ENCODE measurements at places on chromosomes 16 and 17. TPM values are rescaled to one million over a fixed set of nuclear protein-coding genes. Genes with fewer than 3 reads are reported as not detected.

The C16orf92 gene
- total RNA-seq, result not detected

The PRSS33 gene
- total RNA-seq, result not detected

The MEOX1 gene
- 0.50 TPM for total RNA-seq

The FOXF1 gene
- not detected for total RNA-seq

GRCh38 chr17:13541032-13541480 lies 60.7 kb downstream of the HS3ST3A1 start:
- H3K27me3 ChIP-seq, result peaks cover 2% of the 10 kb centered on the region
- no peak overlapping the region for H3K27ac ChIP-seq
- no peak overlapping the region for H3K4me3 ChIP-seq
- H3K4me1 ChIP-seq, result no peaks in the 10 kb centered on the region
- no peak for DNase-seq

GRCh38 chr17:21528031-21528695 lies 152.0 kb downstream of the KCNJ12 start:
- H3K36me3 ChIP-seq, result no peaks in the 10 kb centered on the region
- DNase-seq, result no peak
- peaks cover 1% of the 10 kb centered on the region for H3K27me3 ChIP-seq
- no peak overlapping the region for H3K4me3 ChIP-seq

GRCh38 chr17:15446036-15446435 lies 21.4 kb downstream of the CDRT4 start:
- H3K36me3 ChIP-seq, result no peaks in the 10 kb centered on the region
- H3K27ac ChIP-seq, result no peak overlapping the region
- H3K27me3 ChIP-seq, result no peaks in the 10 kb centered on the region
- peaks cover 7% of the 10 kb centered on the region for H3K4me1 ChIP-seq

DNA sequence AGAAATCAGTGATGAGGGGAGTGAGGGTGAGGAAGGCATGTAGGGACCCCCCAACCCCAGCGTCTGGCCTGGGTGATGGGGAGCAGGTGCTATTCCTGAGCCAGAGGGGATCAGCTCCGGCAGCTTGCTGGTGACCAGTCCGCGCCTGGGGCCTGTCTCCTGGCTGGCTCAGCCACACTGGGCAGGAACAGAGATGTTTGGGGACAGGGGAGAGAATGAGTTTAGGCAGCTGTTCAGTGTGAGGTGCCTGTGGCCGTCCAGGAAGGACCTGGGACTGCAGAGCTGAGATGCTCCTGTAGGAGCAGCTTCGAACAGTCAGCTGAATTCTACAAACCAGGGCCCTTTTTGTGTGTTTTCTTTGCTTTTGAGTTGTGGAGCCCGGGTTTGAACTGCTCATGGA lies 23.2 kb upstream of the SPNS2 start:
- H3K4me3 ChIP-seq, result no peak overlapping the region
- H3K36me3 ChIP-seq, result no peaks in the 10 kb centered on the region
- peaks cover 2% of the 10 kb centered on the region for H3K4me1 ChIP-seq

- DNase-seq, result peak; percentile 96
- peak overlapping the region; percentile 80 for H3K27ac ChIP-seq
- H3K27me3 ChIP-seq, result peaks cover 23% of the 10 kb centered on the region
- H3K4me3 ChIP-seq, result peak overlapping the region; percentile 72
- no peaks in the 10 kb centered on the region for H3K36me3 ChIP-seq
These were observed 6.8 kb upstream of the NOTUM start for GRCh38 chr17:81967533-81968395.

- H3K36me3 ChIP-seq, result no peaks in the 10 kb centered on the region
- H3K27me3 ChIP-seq, result no peaks in the 10 kb centered on the region
- no peaks in the 10 kb centered on the region for H3K4me1 ChIP-seq
- no peak overlapping the region for H3K4me3 ChIP-seq
These were observed 28.4 kb upstream of the MRTFB start for GRCh38 chr16:14042706-14043105.

DNA sequence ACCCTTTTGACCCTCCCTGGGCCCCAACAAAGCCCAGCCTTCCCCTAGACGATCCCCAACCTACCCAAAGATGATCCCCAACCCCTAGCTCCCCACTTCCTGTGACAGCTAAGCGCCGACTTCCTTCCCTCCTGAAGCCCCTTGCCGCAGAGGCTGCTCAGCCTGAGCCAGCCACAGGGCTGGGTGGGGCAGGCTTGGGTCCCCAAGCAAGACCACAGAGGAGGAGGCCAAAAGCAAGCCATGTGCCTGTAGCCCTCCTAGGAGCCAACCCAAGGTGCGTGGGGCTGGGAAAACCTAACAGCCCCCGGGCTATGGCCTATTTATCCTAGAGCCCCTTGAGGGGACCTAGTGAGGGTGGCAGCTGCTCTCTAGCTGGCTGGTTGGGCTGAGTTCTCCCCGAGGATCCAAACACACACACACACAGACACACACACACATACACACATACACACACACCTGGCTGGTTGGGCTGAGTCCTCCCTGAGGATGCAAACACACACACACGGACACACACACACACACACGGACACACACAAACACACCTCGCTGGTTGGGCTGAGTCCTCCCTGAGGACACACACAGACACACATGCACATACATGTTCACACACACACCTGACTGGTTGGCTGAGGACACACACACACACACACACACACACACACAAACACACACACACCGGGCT lies 4.8 kb downstream of the ARRB2 start:
- peak; percentile 88 for DNase-seq
- peaks cover 41% of the 10 kb centered on the region for H3K4me1 ChIP-seq
- no peaks in the 10 kb centered on the region for H3K27me3 ChIP-seq
- H3K4me3 ChIP-seq, result peak overlapping the region; percentile 81
- H3K36me3 ChIP-seq, result peaks cover 49% of the 10 kb centered on the region
- peak overlapping the region; percentile 89 for H3K27ac ChIP-seq

DNA sequence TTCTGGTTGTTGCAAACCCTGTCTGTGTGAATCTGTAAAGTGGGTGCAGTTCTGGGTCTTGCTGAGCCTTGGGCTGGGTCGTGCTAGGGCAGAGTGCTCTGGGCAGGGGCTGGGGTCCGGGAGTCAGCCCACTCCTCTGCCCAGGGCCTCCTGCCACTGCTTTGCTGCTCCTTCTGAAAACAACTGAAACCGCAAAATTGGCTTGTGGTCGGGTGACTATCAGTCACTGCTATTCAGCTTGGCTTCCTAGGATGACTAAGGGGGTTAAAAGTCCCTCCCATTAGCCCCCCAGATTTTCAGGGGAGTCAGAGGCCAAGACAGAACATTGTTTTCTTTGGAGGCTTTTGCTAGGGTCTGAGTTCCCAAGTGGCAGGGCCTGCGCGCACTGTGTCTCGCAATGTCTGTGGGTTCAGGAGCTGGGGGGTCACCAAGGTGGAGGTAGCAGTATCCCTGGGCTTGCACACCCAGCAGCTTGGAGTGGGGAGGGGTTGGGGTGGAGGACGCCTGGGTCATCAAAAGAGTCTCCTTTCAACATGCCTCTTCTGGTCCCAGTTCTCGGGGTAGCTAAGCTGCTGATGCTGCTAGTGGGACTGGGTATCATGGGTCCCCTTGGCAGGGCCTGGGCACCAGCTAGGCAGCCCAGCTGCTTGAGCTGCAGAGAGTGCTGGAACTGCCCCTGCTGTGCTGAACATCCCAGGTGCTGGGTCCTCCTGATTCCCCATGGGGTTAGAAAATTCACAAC lies 13.5 kb upstream of the TBX21 start:
- H3K27ac ChIP-seq, result peak overlapping the region; percentile 93
- no peaks in the 10 kb centered on the region for H3K36me3 ChIP-seq
- no peaks in the 10 kb centered on the region for H3K27me3 ChIP-seq
- peaks cover 79% of the 10 kb centered on the region for H3K4me1 ChIP-seq
- DNase-seq, result peak; percentile 89
- peak overlapping the region; percentile 76 for H3K4me3 ChIP-seq

DNA sequence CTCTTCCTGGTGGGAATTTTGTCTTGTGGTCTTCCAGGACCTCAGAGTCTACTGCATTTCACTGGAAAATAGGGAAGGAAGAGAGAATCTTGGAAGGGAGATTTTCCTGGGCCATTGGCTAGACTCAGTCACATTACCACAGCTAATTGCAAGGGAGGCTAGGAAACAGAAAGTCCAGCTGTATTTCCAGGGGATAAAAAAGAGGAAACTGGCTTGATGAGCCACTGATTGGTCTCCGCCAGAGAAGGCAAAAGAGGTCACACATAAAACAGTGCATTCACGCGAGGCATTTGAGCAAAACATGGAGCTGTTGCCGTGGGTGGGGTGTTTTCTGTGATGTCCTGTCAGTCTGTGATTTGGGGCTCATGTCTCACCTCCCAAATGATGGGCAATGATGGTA lies 345.3 kb downstream of the FOXL1 start:
- H3K4me1 ChIP-seq, result no peaks in the 10 kb centered on the region
- no peak for DNase-seq
- H3K27ac ChIP-seq, result no peak overlapping the region
- no peak overlapping the region for H3K4me3 ChIP-seq

- peak overlapping the region; percentile 76 for H3K27ac ChIP-seq
- peak overlapping the region; percentile 60 for H3K4me3 ChIP-seq
- H3K36me3 ChIP-seq, result peaks cover 80% of the 10 kb centered on the region
These were observed 12.1 kb downstream of the CD300A start for GRCh38 chr17:74478420-74479100.

GRCh38 chr17:56793531-56793930 lies 40.2 kb downstream of the C17orf67 start:
- peaks cover 10% of the 10 kb centered on the region for H3K36me3 ChIP-seq
- H3K4me3 ChIP-seq, result no peak overlapping the region
- H3K27ac ChIP-seq, result no peak overlapping the region

- H3K4me1 ChIP-seq, result peaks cover 59% of the 10 kb centered on the region
- H3K27me3 ChIP-seq, result no peaks in the 10 kb centered on the region
- peaks cover 20% of the 10 kb centered on the region for H3K36me3 ChIP-seq
These were observed 71.3 kb downstream of the KANSL1 start for GRCh38 chr17:46121841-46122485.

Data from activated CD4-positive, alpha-beta T cell treated with anti-CD3 and anti-CD28 coated beads, Interleukin-2, amount 10 ng/mL, durations not matched to agents 24 days and 14 days (primary cell).